ENCODE measurements at places on chromosomes 7 and 10.

GRCh38 chr7:157930441-157930840 is 593.6 kb downstream of the DNAJB6 start:
- no peak for DNase-seq

DNA sequence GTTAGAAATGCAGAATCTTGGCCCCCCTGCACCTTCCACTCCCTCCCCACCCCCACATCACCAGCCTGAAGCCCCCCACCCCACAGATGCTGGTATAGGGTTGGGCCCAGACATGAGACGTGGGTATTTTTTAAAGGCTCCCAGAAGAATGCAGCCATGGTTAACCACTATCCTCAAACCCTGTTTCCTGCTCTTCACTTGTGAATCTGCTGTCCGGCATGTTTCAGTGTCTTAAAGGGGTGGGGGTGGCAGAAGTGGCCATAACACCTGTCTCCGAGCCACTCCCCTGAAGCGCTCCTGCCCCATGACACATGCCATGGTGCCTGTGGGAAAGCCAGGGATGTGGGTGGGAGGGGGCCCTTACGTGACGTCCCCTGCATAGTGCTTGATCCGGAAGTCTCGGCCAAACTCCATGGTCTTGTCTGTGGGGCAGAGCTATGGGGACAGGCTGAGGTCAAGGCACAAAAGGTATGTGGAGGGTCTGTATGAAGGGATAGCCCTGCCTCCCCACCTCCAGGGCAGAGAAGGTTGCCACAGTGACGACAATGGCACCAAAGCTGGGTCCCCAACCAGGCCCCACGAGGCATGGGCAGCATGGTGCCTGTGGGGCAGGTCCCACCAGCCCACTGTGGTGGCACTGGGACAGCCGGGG is 9.6 kb downstream of the MYO1G start:
- DNase-seq, result no peak

DNA sequence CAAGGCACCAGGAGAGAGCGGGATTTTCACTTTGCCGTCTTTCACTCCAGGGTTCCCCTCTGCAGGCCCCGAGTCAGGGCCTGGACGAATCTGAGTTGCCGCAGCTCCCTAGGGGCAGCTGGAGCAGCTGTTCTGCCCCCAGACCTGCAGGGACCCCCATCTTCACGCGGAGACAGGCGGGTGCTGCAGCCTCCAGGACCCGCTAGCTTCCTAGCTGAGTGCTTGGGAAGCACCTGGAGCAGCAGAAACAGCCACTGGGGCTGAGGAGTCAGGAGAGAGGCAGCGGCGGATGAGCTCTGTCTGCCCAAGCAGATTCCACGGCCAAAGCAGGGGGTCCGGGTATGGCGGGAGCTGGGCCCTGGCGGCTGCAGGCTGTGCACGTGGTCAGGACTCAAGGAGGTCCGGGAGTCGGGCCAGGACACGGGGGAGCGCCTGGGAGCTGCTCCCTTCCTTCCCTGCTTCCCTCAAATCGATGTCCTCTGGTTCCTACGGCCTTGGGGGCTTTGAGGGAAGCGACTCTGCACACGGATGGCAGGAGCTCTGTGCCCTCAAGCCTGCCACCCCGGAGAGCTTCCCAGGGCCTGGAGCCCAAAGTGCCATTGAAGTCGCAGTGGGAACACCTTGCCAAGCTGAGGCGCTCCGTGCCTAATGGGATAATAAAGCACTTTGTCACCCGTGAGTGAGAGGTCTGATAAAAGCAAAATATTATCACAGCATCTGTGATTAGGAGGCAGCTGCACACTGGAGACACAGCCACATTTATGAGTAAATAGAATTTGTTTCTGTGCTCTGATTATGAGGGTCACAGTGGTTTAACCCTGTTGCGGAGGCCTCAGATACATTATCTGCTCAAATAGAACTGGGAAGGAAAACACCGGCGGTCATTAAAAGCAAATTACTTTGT is 17.2 kb downstream of the MNX1 start:
- DNase-seq, result no peak

- DNase-seq, result no peak
Measured at GRCh38 chr7:31462636-31463035, 51.3 kb upstream of the ITPRID1 start.

- DNase-seq, result no peak
Measured at GRCh38 chr7:89618274-89618673, 536.0 kb upstream of the STEAP1 start.

DNA sequence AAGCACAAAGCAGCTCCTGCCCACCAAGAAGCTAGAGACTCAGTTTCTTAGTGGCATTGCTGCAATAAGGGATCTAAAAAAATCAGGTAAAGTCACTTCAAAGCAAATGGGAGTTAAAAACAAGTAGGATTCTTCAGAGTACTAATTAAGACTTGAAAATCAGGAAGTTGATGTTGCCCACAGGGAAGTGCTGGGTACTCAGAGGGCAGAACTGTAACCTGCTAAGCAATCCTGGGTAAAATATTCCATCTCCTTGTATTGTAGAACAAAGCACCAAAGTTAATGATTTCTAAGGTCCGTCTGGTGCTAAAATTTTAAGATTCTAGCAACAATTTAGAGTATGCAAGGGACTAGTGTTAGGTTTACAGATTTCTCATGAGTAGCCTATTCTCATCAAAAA is 8.3 kb downstream of the PEX1 start:
- DNase-seq, result no peak

All from stimulated activated CD8-positive, alpha-beta memory T cell treated with anti-CD3 and anti-CD28 coated beads, Interleukin-2, amount 100 ng/mL, for 48 hours (primary cell).